ENCODE measurements at places on chromosomes 11 and 22.

DNA sequence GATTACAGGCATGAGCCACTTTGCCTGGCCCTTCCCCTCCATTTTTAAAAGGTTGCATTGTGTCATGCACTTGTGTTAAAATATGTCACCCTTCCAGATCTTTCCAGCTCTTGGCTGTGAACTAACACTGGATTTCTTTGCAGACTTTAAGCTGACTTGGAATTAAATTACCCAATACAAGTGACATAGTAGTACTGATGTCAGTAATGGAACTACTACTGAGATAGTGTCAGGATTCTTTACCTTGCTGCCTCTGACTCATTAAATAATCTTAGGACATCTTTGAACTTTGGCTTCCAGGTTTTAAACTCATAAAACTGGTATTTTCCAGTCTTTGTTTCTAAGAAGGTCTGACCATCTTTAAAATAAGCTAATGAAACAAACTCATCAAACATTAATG, 51.8 kb upstream of the OR4B1 start:
- H3K36me3 ChIP-seq, result peaks cover 19% of the 10 kb centered on the region
- H3K4me1 ChIP-seq, result no peaks in the 10 kb centered on the region
- no peak overlapping the region for H3K4me3 ChIP-seq
- DNase-seq, result peak; percentile 51
- H3K27me3 ChIP-seq, result no peaks in the 10 kb centered on the region

GRCh38 chr11:92276773-92277172, 52.2 kb downstream of the FAT3 start:
- H3K36me3 ChIP-seq, result no peaks in the 10 kb centered on the region
- no peak for DNase-seq
- no peak overlapping the region for H3K27ac ChIP-seq
- no peaks in the 10 kb centered on the region for H3K27me3 ChIP-seq
- H3K4me3 ChIP-seq, result no peak overlapping the region

GRCh38 chr22:47065756-47066615, 303.5 kb downstream of the TBC1D22A start:
- H3K4me3 ChIP-seq, result no peak overlapping the region
- DNase-seq, result no peak
- H3K36me3 ChIP-seq, result peaks cover 18% of the 10 kb centered on the region

GRCh38 chr11:121238956-121239355, 53.6 kb upstream of the SC5D start:
- DNase-seq, result no peak
- no peak overlapping the region for H3K4me3 ChIP-seq
- no peaks in the 10 kb centered on the region for H3K4me1 ChIP-seq
- H3K27me3 ChIP-seq, result no peaks in the 10 kb centered on the region
- no peak overlapping the region for H3K27ac ChIP-seq
- no peaks in the 10 kb centered on the region for H3K36me3 ChIP-seq

- H3K36me3 ChIP-seq, result no peaks in the 10 kb centered on the region
- no peak overlapping the region for H3K27ac ChIP-seq
Observed at GRCh38 chr11:73184953-73185671, 33.0 kb upstream of the P2RY2 start.

- no peaks in the 10 kb centered on the region for H3K27me3 ChIP-seq
- H3K36me3 ChIP-seq, result no peaks in the 10 kb centered on the region
- no peak overlapping the region for H3K27ac ChIP-seq
- no peak overlapping the region for H3K4me3 ChIP-seq
Observed at GRCh38 chr11:132579634-132580327, 952.5 kb downstream of the OPCML start.

- peaks cover 23% of the 10 kb centered on the region for H3K4me1 ChIP-seq
- no peaks in the 10 kb centered on the region for H3K27me3 ChIP-seq
- DNase-seq, result peak; percentile 47
- H3K36me3 ChIP-seq, result no peaks in the 10 kb centered on the region
- peak overlapping the region; percentile 38 for H3K27ac ChIP-seq
Observed at GRCh38 chr11:130315354-130315970, 745 bp upstream of the ZBTB44 start.

GRCh38 chr11:36069576-36070212, 125.8 kb downstream of the LDLRAD3 start:
- H3K27ac ChIP-seq, result no peak overlapping the region
- no peak overlapping the region for H3K4me3 ChIP-seq
- no peaks in the 10 kb centered on the region for H3K27me3 ChIP-seq
- no peak for DNase-seq
- no peaks in the 10 kb centered on the region for H3K36me3 ChIP-seq
- no peaks in the 10 kb centered on the region for H3K4me1 ChIP-seq

DNA sequence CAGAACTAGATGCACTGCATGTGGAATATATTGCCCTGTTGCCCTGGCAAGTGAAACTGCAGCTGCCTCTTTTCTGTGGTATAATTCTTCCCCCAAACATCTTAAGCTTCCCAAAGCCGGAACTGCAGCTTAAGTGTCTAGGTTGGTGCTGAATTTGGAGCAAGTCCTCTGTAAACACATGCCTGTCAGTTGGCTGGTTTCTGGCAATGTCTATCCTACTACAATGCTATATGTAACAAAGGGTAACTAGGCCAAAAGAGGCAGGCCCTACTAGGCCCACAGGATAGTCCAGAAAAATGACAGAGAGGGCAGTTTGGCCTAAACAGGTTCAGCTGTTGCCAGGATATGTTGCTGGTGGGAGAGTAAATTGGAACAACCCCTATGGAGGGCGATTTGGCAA, 27.9 kb downstream of the ASCC2 start:
- H3K4me1 ChIP-seq, result no peaks in the 10 kb centered on the region
- H3K27ac ChIP-seq, result no peak overlapping the region
- peaks cover 30% of the 10 kb centered on the region for H3K36me3 ChIP-seq
- no peaks in the 10 kb centered on the region for H3K27me3 ChIP-seq
- no peak overlapping the region for H3K4me3 ChIP-seq

- H3K36me3 ChIP-seq, result no peaks in the 10 kb centered on the region
- no peak overlapping the region for H3K27ac ChIP-seq
- H3K4me3 ChIP-seq, result no peak overlapping the region
- DNase-seq, result no peak
- no peaks in the 10 kb centered on the region for H3K4me1 ChIP-seq
Observed at GRCh38 chr22:45929649-45930048, 47.3 kb downstream of the WNT7B start.

GRCh38 chr11:12321217-12321937, 56.0 kb upstream of the PARVA start:
- H3K36me3 ChIP-seq, result peaks cover 2% of the 10 kb centered on the region
- H3K27me3 ChIP-seq, result no peaks in the 10 kb centered on the region
- no peak overlapping the region for H3K4me3 ChIP-seq
- no peak for DNase-seq
- peaks cover 13% of the 10 kb centered on the region for H3K4me1 ChIP-seq

GRCh38 chr11:87851234-87851633, 324.0 kb downstream of the RAB38 start:
- H3K4me1 ChIP-seq, result no peaks in the 10 kb centered on the region
- no peak for DNase-seq
- H3K27me3 ChIP-seq, result no peaks in the 10 kb centered on the region
- no peaks in the 10 kb centered on the region for H3K36me3 ChIP-seq
- no peak overlapping the region for H3K4me3 ChIP-seq
- no peak overlapping the region for H3K27ac ChIP-seq

- no peaks in the 10 kb centered on the region for H3K36me3 ChIP-seq
- no peak overlapping the region for H3K27ac ChIP-seq
- H3K4me1 ChIP-seq, result no peaks in the 10 kb centered on the region
- DNase-seq, result no peak
- no peaks in the 10 kb centered on the region for H3K27me3 ChIP-seq
- H3K4me3 ChIP-seq, result no peak overlapping the region
Observed at GRCh38 chr22:46842606-46843005, 80.2 kb downstream of the TBC1D22A start.

- no peak for DNase-seq
- no peak overlapping the region for H3K4me3 ChIP-seq
- H3K36me3 ChIP-seq, result peaks cover 2% of the 10 kb centered on the region
- peak overlapping the region; percentile 36 for H3K27ac ChIP-seq
- no peaks in the 10 kb centered on the region for H3K27me3 ChIP-seq
- H3K4me1 ChIP-seq, result no peaks in the 10 kb centered on the region
Observed at GRCh38 chr22:36399472-36399778, 11.7 kb upstream of the MYH9 start.

DNA sequence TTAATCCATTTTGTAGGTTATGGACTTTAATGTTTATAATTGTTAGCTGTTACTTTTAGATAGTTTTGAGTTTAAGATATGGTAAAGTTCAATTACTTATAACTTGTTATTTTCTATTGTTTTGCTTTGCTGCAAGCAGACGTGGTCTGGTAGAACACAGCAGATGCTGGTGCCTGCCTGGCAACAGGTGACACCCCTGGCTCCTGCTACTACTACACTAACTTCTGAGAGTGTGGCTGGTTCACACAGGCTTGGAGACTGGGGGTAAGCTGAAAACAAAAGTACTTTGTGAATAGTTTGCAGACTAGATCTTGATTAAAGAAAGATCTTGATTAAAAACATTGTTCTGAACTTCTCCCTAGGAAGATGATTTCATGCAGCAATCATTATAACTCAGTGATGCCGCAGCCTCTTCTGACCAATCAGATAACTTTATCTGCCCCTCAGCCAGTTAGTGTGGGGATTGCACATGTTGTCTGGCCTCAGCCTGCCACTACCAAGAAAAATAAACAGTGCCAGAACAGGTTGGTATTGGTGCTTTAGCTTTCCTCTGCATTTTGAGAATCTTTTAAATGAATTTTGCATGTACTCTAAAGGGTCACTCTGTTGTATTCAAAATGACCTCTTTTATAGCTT, 90.4 kb downstream of the HIPK3 start:
- no peak for DNase-seq
- no peak overlapping the region for H3K27ac ChIP-seq
- no peaks in the 10 kb centered on the region for H3K4me1 ChIP-seq
- H3K36me3 ChIP-seq, result peaks cover 21% of the 10 kb centered on the region
- no peak overlapping the region for H3K4me3 ChIP-seq
- H3K27me3 ChIP-seq, result no peaks in the 10 kb centered on the region

GRCh38 chr11:14042686-14043465, 80.4 kb downstream of the SPON1 start:
- no peaks in the 10 kb centered on the region for H3K4me1 ChIP-seq
- H3K36me3 ChIP-seq, result no peaks in the 10 kb centered on the region
- no peak for DNase-seq
- no peak overlapping the region for H3K27ac ChIP-seq
- no peak overlapping the region for H3K4me3 ChIP-seq

GRCh38 chr22:48627966-48628365, 1199.7 kb downstream of the BRD1 start:
- no peak overlapping the region for H3K27ac ChIP-seq
- no peaks in the 10 kb centered on the region for H3K27me3 ChIP-seq
- H3K36me3 ChIP-seq, result no peaks in the 10 kb centered on the region
- DNase-seq, result no peak
- no peaks in the 10 kb centered on the region for H3K4me1 ChIP-seq

GRCh38 chr11:17927681-17928343, 85.0 kb downstream of the SERGEF start:
- DNase-seq, result no peak
- H3K27me3 ChIP-seq, result no peaks in the 10 kb centered on the region
- no peaks in the 10 kb centered on the region for H3K36me3 ChIP-seq
- no peak overlapping the region for H3K4me3 ChIP-seq
- H3K27ac ChIP-seq, result no peak overlapping the region

GRCh38 chr11:131999084-131999483, 628.7 kb downstream of the NTM start:
- H3K27me3 ChIP-seq, result no peaks in the 10 kb centered on the region
- H3K4me3 ChIP-seq, result no peak overlapping the region
- no peaks in the 10 kb centered on the region for H3K36me3 ChIP-seq
- H3K4me1 ChIP-seq, result peaks cover 9% of the 10 kb centered on the region
- DNase-seq, result no peak

GRCh38 chr22:30792456-30792855, 97.8 kb downstream of the OSBP2 start:
- H3K27me3 ChIP-seq, result no peaks in the 10 kb centered on the region
- DNase-seq, result no peak
- no peak overlapping the region for H3K4me3 ChIP-seq
- H3K4me1 ChIP-seq, result no peaks in the 10 kb centered on the region
- no peaks in the 10 kb centered on the region for H3K36me3 ChIP-seq
- H3K27ac ChIP-seq, result no peak overlapping the region

DNA sequence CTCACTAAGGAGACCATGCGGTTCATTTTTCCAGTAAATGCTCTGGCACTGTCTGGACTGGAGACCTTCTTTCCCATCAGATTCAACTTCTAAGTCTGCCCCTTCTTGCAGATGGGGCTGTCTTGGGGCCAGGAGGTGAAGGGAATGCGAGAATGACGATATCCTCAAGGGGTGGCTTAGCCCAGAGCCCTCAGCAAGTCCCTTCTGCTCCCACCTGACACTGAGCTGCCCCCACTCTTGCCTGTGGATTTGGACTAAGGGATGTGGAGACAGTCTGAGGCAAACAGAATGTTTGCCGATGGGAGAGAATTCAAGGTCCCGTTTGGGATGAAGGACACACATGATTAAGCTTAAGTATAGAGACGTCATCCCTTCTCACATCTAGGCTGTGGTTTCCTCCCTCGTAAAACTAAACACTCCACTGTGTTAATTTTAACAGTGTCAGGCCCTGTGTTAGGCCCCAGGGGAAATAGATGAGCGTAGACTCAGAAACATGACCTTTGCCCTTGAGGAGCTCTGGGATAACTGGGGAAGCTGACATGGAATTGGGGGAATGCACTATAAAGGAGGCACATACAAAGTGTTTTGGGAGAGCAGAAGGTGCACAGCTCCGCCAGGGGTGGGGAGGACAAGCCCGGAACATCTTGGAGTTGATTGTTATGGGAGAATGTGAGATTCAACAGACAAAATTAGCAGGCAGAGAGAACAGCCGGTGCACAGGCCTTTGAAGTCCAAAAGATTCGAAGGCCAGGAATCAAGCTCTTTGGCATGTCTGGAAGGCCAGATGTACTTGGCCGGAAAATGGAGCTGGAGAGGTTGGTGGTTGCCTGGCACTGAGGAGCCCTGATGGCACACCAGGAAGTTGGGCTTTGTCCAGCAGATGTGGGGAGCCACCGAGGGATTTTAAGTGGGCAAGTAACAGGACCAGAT, 71.6 kb downstream of the ST3GAL4 start:
- no peak overlapping the region for H3K27ac ChIP-seq
- H3K4me1 ChIP-seq, result no peaks in the 10 kb centered on the region
- DNase-seq, result no peak
- no peaks in the 10 kb centered on the region for H3K27me3 ChIP-seq
- H3K36me3 ChIP-seq, result no peaks in the 10 kb centered on the region
- H3K4me3 ChIP-seq, result no peak overlapping the region

DNA sequence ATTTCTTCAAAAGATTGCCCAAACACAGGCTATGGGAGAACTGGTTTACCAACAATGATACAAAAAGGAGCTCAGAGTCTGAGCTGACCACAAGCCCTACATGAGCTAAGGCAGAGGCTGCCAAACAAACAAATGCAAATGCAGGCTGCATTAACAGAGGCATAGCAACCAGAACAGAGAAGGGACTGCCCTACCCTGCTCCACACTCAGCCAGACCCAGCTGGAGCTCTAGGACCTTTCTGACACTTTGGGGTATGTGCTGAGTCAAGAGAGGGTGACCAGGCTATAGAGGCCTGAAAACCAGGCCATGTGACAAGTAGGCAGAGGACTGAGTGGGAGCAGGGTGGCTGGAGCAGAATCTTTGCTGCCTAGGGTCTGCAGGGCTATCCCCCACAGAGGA, 17.8 kb upstream of the P2RY2 start:
- no peak overlapping the region for H3K4me3 ChIP-seq
- peaks cover 7% of the 10 kb centered on the region for H3K4me1 ChIP-seq
- no peak overlapping the region for H3K27ac ChIP-seq
- no peak for DNase-seq
- H3K27me3 ChIP-seq, result no peaks in the 10 kb centered on the region
- H3K36me3 ChIP-seq, result no peaks in the 10 kb centered on the region

- no peaks in the 10 kb centered on the region for H3K4me1 ChIP-seq
- peaks cover 64% of the 10 kb centered on the region for H3K36me3 ChIP-seq
- no peak overlapping the region for H3K27ac ChIP-seq
- no peak overlapping the region for H3K4me3 ChIP-seq
- no peak for DNase-seq
Observed at GRCh38 chr22:21975273-21975672, 7.3 kb downstream of the TOP3B start.

GRCh38 chr11:27211370-27212127, 151.5 kb downstream of the CCDC34 start:
- H3K4me3 ChIP-seq, result no peak overlapping the region
- DNase-seq, result no peak
- H3K36me3 ChIP-seq, result no peaks in the 10 kb centered on the region
- peaks cover 11% of the 10 kb centered on the region for H3K4me1 ChIP-seq

Measured in small intestine (tissue), 16 donors.